ENCODE measurements at places on chromosomes 11 and 22. TPM values are rescaled to one million over a fixed set of nuclear protein-coding genes. Genes with fewer than 3 reads are reported as not detected.
A peak's percentile ranks its signal among the peaks of the same experiment; 100 is the strongest.

Gene NLRP14
- 0.04 TPM for total RNA-seq

Gene CRELD2
- 18.8 TPM for total RNA-seq

Gene RCN1
- total RNA-seq: 104 TPM

DNA sequence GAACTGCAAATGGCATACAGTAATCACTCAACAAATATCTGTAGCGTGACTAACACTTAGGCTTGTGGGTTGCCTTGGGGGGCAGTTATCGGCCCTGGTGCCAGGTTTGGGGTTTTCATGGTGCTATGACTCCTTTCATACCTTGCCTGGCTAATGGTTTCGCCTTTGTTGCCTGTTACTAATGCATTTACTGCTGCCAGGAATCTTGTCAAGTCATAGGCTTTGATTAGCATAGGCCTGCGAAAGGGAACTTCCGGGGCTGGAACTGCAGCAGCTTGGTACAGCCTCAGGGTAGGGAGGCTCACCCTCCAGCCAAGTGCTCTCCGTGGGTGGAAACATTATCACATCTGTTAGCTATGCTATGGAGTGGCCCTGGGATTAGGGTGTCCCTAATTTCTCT, 13.2 kb downstream of the SLC25A18 start:
- H3K27ac ChIP-seq: no peak overlapping the region
- peaks cover 11% of the 10 kb centered on the region for H3K4me1 ChIP-seq
- peak; percentile 20 for DNase-seq
- no peaks in the 10 kb centered on the region for H3K27me3 ChIP-seq
- no peak overlapping the region for H3K4me3 ChIP-seq

DNA sequence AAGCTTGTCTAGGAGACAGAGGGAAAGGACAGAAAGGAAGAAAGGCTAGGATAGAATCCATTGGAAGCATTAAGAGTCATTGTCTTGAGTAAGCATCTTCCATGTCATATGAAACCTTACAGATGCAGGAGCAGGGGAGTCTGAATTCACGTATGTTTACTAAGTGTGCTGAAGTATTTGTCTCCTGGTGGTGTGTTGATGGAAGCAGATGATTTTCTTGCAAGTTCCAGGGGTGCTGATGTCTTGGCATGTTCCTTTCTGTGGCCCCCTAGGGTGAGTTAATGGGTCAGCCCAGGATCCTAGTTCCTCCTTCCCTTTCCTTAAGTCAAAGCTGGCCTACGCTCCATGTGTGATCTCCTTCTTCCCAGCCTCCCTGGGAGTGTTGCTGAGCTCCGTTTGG, 110.2 kb downstream of the TEAD1 start:
- no peak for DNase-seq
- no peaks in the 10 kb centered on the region for H3K27me3 ChIP-seq
- peak overlapping the region; percentile 71 for H3K27ac ChIP-seq
- no peak overlapping the region for H3K4me3 ChIP-seq

GRCh38 chr22:36584666-36585065, 55.7 kb upstream of the EIF3D start:
- peaks cover 8% of the 10 kb centered on the region for H3K4me1 ChIP-seq
- peaks cover 18% of the 10 kb centered on the region for H3K27me3 ChIP-seq
- no peak overlapping the region for H3K4me3 ChIP-seq
- no peak overlapping the region for H3K27ac ChIP-seq
- DNase-seq: no peak

DNA sequence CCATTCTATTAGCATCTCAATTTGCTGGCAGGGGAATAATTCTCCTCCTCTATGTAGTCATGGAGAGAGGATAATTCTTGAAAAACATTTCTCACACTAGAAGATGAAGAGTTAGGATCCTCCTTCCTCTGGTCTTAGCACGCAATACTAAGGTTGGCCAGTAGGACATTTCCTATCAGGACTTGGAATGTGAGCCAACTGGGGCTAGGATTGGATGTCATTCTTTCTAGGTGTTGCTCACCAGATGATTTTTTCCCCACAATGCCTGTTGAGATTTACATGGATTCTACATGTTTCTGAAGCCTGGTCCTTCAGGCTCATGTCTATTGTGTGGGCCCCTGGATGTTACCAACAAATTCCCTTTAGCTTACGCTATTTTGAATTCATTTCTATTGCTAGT, 28.0 kb downstream of the SLN start:
- no peak for DNase-seq
- H3K27me3 ChIP-seq: no peaks in the 10 kb centered on the region
- no peaks in the 10 kb centered on the region for H3K36me3 ChIP-seq
- H3K4me3 ChIP-seq: no peak overlapping the region
- H3K27ac ChIP-seq: no peak overlapping the region
- H3K4me1 ChIP-seq: no peaks in the 10 kb centered on the region

GRCh38 chr22:20741634-20742581, 32.0 kb upstream of the SERPIND1 start:
- H3K27me3 ChIP-seq: no peaks in the 10 kb centered on the region
- peaks cover 33% of the 10 kb centered on the region for H3K36me3 ChIP-seq
- no peaks in the 10 kb centered on the region for H3K4me1 ChIP-seq
- no peak overlapping the region for H3K4me3 ChIP-seq
- peak; percentile 24 for DNase-seq
- no peak overlapping the region for H3K27ac ChIP-seq

DNA sequence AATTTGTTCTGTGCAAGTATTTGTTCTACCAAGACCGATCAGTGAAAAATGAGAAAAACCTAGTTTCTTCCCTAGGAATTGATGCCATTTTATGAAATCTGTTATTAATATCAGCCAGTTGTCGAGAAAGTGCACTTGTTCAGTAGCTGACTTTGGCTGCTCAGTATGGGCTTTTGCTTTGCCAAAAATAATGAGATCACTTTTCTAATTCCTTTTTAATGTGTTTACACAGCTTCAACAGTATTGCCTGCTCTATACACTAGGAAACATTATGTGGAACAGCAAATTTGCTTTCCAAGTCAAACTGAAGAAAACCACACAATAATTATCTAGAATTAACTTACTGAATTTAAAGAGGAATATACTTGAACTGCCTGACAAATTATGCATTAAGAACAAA, 34.4 kb downstream of the SCUBE2 start:
- peak; percentile 95 for DNase-seq
- H3K27me3 ChIP-seq: no peaks in the 10 kb centered on the region
- peak overlapping the region; percentile 32 for H3K27ac ChIP-seq
- peaks cover 26% of the 10 kb centered on the region for H3K4me1 ChIP-seq

GRCh38 chr11:68043349-68044144, 4.7 kb downstream of the TCIRG1 start:
- peak overlapping the region; percentile 15 for H3K4me3 ChIP-seq
- DNase-seq: peak; percentile 86
- H3K27ac ChIP-seq: peak overlapping the region; percentile 62
- no peaks in the 10 kb centered on the region for H3K27me3 ChIP-seq
- H3K36me3 ChIP-seq: peaks cover 11% of the 10 kb centered on the region
